ENCODE measurements at places on chromosomes 12 and 14. TPM values are rescaled to one million over a fixed set of nuclear protein-coding genes. Genes with fewer than 3 reads are reported as not detected.
A peak's percentile ranks its signal among the peaks of the same experiment; 100 is the strongest.

PLEKHG7 gene
- total RNA-seq: 0.55 TPM

LIN7A gene
- total RNA-seq: 0.51 TPM

LGMN gene
- 20.7 TPM for total RNA-seq

WSCD2 gene
- total RNA-seq: 2.4 TPM

FAM90A1 gene
- total RNA-seq: 0.55 TPM

KRT76 gene
- total RNA-seq: not detected

GYS2 gene
- not detected for total RNA-seq

CRACR2A gene
- total RNA-seq: 9.7 TPM

OTUB2 gene
- 1.1 TPM for total RNA-seq

ZFP36L1 gene
- 310 TPM for total RNA-seq

KRT3 gene
- not detected for total RNA-seq

RNASE7 gene
- total RNA-seq: not detected

TGM1 gene
- 2.1 TPM for total RNA-seq

TMED10 gene
- 377 TPM for total RNA-seq

SETD1B gene
- 16.3 TPM for total RNA-seq

UNC79 gene
- 1.3 TPM for total RNA-seq

TAC3 gene
- total RNA-seq: not detected

CYP27B1 gene
- 2.6 TPM for total RNA-seq

CCDC175 gene
- total RNA-seq: not detected

DNA sequence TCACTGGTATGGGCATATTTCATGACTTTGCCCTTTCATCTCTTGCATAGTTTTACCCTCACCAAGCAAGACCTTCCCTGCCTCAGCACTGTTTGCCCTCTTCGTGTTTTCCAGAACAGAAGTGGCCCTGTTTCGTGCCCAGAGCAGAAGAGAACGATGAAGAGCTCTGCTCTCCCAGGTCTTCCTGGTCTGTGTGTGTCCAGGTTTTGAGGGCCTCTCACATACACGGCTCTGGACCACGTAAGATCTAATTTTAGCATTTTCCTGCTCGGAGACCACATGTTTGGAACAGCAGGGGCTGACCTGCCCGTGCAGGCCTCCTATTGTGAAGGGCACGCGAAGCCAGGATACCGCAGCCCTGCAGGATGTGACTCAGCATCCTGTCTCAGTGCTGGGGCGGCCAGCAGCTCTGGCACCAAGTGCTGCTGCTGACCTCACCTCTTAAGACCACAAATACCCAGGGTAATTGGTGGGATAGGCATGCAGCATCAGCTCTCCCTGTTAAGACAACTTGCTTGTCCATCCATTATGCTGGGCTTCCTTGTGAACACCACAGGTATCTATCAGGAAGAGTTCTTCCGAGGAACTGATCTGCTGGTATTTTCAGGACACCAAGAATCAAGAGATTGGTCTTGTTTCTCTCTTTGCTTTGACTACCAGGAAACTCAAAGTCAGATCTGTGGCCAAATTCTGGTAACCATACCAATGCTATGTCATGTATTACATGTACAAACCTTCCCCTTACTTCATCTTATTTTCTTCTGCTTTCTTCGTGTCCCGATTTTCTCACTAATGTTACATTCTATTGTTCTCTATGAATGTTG lies 19.0 kb downstream of the SSH1 start:
- no peak for DNase-seq

DNA sequence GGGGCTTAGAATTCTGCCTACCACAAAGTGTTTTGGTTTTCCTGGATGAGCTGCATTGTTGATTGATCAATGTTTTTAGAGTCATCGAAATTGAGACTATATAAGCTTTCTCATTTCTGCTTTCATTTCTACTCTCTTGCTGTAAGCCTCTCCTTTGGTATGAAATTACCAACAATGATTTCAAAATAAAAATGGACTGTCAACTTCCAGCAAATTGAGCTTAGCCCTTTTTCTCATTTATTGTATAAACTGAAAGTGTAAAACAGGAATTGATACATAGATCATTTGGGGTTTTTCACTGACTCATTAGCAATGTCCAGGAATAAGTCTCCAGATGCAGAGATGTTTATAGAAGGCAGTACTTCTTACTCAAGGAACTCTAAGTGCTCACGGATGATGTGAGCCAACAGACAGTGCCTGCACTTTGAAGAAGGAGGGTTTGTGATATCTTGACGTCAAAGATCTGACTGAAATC lies 20.0 kb upstream of the PCNX1 start:
- no peak for DNase-seq

- no peak for DNase-seq
Measured at GRCh38 chr12:45621703-45622102, 107.8 kb upstream of the ARID2 start.

- peak; percentile 83 for DNase-seq
Measured at GRCh38 chr12:52082988-52083637, 3.6 kb downstream of the SMIM41 start.

DNA sequence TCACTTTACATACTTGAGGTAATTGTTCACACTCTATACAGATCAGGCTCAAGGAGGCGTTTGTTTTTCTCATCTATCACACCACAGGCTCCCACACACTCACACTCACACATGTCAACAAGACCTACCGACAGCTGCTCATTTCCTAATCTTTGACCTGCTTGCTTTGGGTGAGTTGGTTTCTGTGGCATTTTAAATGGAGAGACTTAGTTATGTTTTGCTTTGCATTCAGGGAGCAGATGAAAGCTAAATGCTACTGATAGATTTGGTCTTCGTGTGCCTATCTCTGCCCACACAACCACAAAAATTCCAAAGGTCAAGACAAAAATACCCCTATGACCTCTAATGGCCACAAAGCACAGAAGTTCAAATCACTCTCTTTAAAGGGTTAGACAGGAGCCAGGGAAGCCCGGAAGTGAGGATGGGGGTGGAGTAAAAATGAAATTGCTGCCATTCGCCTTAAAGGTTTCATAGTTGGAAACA lies 203.5 kb upstream of the G2E3 start:
- no peak for DNase-seq

DNA sequence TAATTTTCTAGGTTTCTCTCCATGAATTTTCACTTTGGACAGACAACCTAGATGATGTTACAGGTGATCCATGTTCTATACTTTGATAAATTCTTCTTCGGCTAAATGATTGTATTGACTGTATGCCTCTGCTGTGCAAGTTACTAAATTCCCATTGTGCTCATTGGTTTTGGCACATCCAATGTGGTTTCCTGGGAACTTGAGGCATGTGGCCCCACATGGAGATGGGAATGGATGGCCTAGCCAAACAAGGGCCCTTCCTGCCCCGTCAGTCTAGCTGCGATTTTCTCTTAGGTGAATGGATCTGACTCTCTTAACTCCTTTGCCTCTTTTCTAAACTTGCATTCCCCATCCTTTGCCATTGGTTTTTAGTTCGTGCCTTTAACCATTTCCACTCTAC lies 186.2 kb downstream of the PELI2 start:
- no peak for DNase-seq

GRCh38 chr14:61368114-61368710 lies 46.8 kb downstream of the PRKCH start:
- DNase-seq: no peak

GRCh38 chr14:50085570-50086320 lies 30.6 kb downstream of the VCPKMT start:
- no peak for DNase-seq

DNA sequence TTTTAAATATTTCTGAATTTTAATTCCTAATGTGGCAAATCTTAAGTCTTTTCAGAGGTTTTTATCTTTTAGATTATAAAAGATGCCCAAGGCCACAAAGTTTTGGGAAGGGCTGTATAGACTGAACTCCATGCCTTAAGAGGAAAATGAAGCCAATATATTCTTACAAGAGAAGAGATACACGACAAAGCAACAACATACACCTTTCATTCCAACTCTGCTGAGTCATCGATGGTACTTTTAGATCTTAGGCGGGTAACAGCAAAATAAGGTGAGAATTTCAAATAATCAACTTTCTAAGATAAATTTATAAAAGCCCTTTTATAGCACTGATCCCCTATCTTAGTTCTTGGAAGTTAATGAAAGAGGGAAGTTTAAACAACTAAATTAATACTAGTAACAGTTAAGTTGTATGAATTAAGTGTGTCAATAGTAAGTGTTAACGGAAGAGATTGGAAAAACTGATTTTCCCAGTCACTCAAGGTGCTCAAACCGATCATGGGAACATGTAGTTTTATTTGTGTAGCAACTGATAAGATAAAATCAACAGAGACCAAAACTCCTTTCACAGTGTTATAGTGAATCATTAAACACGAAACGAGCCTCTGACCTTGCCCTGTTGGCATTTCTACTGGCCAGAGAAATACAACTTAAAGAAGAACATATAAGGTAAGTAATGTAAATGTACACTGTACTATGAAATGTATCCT lies 18.8 kb upstream of the PIK3C2G start:
- DNase-seq: no peak

GRCh38 chr14:34843011-34843554 lies 32.1 kb downstream of the BAZ1A start:
- no peak for DNase-seq

DNA sequence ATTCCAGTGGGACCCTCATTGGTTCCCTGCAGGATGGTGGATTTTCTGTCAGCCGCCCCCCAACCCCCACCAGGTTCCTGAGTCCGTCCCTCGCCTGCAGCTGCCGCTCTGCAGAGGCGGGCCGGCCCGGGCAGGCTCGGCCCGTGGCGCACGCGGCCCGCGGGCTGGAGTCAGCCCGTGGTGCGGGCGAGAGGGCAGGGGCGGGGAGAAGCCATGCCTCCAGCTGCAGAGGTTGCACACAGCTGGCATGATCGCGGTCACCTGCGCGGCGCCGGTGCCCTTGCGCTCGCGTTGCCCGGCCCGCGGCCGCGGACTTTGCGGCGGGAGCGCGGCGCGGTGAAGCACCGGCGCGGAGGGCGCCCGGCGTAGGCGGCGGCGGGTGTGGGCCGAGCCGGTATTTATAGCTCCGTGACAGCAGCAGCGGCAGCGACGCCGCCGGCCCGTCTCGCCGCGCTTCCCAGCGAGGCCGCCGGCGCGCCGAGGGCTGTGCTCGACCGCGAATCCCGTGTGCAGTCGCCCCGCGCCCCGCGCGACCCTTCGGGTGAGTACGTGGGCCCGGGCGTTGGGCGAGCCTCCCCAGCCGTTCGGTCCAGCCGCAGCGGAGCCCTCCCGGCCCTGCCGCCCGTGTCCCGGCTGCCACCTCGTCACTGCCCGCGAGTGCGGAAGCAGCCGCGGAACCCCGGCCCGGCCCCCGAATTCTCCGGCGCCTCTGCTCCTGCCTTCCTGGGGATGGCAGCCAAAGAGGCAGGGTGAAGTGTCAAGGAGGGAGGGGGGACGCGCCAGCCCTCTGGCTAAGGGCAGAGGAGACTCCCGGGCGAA lies at the start of gene TMEM117:
Gene TMEM117 (plus strand): TSS at position 426 of the 819 bp plus-strand sequence.
- DNase-seq: peak; percentile 90

GRCh38 chr12:124558313-124558712 lies 9.1 kb downstream of the NCOR2 start:
- no peak for DNase-seq

DNA sequence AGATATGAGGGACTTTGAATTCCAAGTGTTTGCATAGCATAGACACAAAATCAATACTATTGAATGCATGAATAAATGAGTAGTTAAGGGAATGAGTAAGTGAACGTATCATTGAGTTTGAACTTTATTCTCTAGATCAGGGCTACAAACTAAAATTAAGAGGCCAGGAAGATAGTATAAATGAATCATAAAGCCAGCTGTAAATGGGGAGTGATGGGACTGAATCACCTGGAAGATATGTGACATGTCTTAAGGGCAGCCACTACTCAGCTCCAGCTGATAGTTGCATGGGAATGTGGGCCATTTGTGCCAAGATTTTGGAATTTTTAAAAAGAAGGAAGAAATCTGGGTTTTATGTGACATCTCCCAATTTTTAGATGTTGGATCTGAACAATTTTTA lies 229.9 kb downstream of the AKAP6 start:
- no peak for DNase-seq

GRCh38 chr14:27012641-27013040 lies 414.8 kb upstream of the NOVA1 start:
- no peak for DNase-seq

GRCh38 chr12:12951504-12951903 lies 466 bp downstream of the GPRC5D start:
- DNase-seq: no peak

- no peak for DNase-seq
Measured at GRCh38 chr12:8054816-8055215, 11.3 kb downstream of the C3AR1 start.

GRCh38 chr12:5171701-5172100 lies 128.0 kb downstream of the KCNA5 start:
- DNase-seq: peak; percentile 6

- no peak for DNase-seq
Measured at GRCh38 chr14:66739826-66740225, 231.9 kb downstream of the GPHN start.

GRCh38 chr14:104805326-104805678 lies 4.4 kb downstream of the ZBTB42 start:
- peak; percentile 78 for DNase-seq

Data from pancreas (tissue), 10 donors.